Activated T-cell treated with anti-CD3 and anti-CD28 coated beads, Interleukin-2, amount 50 U/mL, for 48 hours (primary cell): ENCODE measurements at places on chromosomes 12 and 14.

- DNase-seq = no peak
Observed at GRCh38 chr12:67701121-67701520, 52.6 kb downstream of the DYRK2 start.

GRCh38 chr12:10171973-10172728, at the start of gene OLR1:
OLR1 (minus strand) TSS chr12:10172132; CDS start chr12:10172077, 55 bp downstream.
- DNase-seq = no peak

DNA sequence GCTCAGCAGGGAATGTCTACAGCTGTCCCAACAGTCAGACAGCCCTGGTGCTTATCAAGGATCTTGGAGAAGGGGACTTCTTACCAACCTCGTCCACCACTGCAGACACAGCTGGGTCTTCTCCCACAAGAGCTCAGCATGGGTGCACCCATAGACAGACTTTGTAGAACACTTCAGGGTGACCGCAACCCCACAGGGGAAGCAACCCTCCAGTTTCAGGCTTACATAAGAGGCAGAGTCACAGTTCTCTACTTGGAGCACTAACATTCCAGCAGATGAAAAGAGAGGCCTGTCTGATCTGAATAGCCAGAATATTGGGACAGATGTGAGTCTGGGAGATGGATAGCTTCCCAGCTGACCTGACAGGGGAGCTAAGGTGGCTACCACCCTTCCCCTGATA, 3.5 kb upstream of the CLEC1A start:
- no peak for DNase-seq

- no peak for DNase-seq
Observed at GRCh38 chr12:119182701-119183493, 4.2 kb downstream of the HSPB8 start.

GRCh38 chr14:22887990-22888378, 5.0 kb downstream of the REM2 start:
- peak; percentile 63 for DNase-seq

DNA sequence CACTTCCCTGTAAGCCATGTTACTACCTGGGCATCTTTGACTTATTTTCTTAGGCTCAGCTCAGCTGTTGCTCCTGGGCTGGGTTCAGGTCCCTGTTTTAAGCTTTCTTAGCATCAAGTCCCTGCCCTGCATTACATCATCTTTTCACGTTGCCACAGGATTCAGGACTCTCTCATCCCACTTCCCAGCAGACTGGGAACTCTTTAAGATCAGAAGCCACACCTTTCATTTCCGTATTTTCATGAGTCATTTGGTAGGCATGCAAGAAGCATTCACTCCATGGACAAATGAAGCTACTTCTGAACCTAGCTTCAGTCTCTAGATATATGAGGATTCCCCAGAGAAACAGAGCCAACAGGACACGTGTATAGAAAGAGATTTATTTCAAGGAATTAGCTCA, 726.8 kb downstream of the VRK1 start:
- no peak for DNase-seq

- DNase-seq = no peak
Observed at GRCh38 chr14:52348279-52348678, 34.2 kb downstream of the PTGER2 start.

DNA sequence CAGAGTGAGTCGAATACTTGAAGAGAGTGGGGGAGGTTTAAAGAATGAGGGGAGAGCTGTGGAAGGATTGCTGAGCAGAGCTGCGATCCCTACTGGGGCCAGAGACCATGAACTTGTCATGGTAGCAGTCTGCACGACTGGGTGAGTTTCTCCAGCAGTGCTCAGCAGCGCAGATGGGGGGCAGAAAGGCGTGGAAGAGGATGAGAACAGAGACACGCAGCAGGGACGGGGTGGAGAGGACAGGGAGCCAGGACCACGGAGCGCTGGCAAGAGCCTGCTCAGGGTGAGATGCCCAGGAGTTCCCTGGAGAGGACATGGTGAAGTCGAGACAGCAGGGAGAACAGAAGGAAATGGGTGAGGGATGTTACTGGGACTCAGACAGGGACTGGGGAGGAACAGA, 2.1 kb upstream of the AQP6 start:
- no peak for DNase-seq

- peak; percentile 76 for DNase-seq
Observed at GRCh38 chr14:22886500-22887259, 3.7 kb downstream of the REM2 start.

- DNase-seq = no peak
Observed at GRCh38 chr14:72543341-72543740, 350.6 kb downstream of the DPF3 start.

- DNase-seq = no peak
Observed at GRCh38 chr14:89626233-89626806, 209.3 kb upstream of the FOXN3 start.

DNA sequence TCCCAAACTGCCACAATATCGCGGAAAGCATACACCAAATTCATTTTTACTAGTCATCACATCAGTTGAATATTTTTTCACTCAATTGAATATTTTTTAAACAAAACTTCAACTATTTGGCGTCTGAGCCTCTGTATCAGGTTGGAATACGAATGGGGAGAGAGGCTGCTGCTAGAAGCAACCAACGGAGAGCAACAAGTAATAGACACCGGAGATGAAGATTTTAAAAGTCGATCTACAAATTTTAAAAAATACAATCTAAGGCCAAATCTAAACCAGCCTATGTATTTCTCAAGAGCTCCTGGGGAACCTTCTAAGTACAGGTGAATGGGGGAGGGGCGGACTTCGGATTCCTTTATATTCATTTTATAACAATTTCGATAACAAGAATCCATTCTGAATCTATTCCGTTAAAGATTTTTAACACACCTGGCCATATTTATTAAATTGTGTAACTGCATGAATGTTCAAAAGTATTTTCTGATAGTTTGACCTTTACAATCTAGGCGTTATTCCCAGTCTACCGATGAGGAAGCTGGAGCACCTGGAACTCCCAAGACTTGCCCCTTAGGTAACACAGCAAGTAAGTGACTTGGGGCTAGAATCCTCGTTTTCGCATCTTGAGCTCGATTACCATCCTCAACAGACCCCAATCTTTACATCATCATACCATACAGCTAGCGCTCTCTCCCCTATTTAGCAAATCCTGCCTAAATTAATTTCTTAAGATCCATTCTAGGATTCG, 1.2 kb downstream of the GNPNAT1 start:
- no peak for DNase-seq

DNA sequence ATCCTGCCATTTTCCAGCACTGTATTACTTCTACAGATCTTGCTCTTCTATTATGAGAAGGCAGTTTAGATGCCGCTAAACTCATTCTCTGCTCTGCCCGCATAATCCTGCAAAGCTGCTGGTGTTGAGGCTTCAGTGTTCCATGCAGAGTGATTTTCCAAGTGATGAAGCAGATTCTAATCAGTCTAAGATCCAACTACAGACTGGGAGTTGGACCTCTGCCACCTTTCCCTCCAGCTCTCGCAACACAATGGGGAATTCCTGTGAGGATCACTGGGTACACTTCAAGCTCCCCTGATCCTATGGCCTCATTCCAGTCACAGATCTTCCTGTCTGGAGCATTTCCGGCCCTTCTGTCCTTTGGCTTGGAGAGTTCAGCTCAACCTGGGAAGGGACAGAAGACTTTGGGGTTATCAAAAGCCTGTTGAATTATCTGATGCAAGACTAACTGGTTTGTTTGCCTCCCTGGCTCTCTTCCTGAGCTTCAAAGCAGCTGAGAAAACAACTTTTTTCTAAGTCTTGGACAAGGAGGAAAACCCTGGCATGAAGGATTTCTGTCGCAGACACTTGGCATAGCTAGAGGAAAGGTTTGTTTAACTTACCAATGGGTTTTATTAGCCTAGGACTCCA, 333.9 kb downstream of the ZFP36L1 start:
- DNase-seq = no peak

- DNase-seq = no peak
Observed at GRCh38 chr12:105977652-105978051, 161.1 kb downstream of the NUAK1 start.

- no peak for DNase-seq
Observed at GRCh38 chr14:100034468-100034867, 30.8 kb upstream of the EVL start.

DNA sequence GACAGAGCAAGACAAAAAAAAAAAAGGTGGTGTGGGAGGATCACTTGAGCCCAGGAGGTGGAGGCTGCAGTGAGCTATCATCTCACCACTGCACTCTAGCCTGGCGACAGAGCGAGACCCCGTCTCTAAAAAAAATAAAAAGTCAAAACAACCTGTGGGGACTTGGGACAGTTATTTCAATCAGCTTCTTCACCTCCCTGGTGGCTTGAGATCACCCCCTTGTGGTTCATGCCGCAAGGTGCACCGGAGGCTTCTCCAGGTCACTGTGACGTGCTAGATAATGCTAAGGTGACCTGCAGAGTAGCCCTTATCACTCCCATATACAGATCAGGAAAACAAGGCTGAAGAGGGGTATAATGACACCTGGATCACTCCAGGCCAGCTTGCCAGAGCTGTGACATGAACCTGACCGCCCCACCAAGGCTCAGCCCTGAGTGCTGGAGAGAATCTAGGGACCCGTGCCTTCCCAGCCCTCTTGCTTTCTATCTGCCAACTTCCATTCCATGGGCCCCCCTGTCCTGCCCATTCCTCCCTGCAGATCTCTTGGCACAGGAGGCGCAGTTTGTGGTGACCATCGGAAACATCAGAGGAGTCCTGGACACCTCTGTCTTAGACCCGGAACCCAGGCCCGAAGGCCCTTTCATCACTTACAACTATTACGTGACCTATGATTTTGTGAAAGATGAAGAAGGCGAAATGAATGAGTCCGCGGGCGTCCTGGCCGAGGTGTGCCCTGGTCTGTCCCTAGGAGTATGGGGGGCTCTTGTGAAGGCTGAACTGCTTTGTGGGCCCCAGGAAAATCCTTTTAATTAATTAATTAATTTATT, 8.1 kb downstream of the LRRC43 start:
- peak; percentile 86 for DNase-seq

DNA sequence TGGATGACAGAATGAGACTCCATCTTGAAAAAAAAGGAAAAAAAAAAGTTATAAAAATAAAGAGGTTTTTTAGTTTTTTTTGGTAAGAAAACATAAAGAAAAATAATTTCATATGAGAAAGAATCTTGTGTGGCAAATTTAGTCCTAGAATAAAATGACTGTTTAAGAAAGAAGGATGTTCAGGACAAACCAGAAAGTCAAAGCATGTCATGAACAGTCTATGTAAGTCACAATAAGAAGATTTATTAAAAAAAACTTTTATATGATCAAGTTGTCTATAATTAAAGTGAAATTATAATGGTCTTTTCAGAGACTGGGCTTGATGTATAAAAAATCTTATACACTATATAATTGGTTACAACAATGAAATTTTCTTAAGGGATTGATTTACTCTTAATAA, 68.1 kb upstream of the HECTD1 start:
- no peak for DNase-seq

DNA sequence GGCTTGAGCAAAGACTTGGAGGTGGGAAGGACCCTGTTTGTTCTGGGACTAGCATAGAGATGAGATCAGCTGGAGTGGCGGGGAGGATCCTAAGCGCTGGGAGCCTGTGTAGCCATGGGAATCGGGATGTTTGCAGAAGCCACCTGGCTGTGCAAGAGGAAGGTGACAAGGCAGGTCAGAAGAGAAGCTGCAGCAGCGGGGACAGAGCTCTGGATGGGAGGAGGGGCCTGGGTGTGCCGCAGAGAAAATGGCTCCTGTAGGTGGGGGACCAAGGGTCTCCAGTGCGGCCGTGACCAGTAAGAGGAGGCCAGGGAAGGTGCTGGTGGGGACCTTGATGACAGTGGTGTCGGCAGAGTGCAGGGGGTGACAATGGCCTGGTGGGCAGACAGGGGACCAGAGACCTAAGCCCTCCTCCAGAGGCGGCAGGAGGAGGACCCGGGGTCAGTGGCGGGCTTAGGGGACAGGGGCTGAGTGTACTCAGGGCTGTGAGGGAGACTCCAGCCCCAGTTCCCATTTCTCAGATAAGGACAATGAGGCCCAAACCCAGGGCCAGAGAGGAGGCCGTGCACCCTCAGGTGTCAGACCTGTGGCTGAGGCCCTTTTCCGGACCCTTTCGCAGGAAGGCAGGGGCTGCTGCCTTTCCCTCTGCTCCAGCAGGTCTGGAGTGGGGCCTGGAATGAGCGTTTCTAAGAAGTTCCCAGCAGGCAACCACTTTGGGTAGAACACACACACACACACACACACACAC, 206.6 kb upstream of the RTL1 start:
- DNase-seq = no peak

DNA sequence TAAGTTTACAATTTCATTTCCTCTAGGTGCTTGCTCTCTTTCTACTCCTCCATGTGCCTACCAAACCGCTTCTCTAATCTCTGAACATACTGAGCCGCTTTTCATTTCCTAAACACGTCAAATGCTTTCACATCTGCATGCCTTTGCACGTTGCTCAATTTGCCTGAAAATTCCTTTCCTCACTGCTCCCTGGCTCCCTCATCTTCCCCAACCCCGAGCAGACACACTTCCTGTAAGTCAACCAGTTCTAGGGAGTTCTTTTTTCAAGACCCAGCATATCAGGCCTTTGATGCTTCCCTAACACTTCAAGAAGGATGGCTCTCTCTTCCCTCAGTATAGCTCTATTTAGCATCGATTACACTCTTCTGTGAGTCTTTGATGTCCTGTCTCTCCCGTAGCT, 50.3 kb downstream of the LMO3 start:
- no peak for DNase-seq

DNA sequence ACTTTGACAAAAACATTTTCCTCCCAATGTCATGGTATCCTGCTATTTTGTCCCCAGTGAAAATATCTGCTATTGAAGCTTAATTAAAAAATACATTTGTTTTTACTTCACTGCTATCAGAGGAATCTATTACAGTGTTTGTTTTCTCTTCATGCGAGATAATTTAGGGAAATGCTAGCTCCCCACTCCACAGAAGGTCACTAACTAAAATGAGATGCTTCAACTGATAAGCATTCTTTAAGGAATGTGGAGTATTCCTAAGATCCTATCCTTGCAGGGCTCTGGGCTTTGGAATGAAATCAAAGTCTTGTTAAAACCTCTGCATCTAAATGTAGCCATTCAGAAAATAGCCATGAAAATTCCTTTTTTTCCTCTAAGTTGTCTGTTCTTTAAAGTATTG, 39.5 kb downstream of the PAX9 start:
- no peak for DNase-seq

DNA sequence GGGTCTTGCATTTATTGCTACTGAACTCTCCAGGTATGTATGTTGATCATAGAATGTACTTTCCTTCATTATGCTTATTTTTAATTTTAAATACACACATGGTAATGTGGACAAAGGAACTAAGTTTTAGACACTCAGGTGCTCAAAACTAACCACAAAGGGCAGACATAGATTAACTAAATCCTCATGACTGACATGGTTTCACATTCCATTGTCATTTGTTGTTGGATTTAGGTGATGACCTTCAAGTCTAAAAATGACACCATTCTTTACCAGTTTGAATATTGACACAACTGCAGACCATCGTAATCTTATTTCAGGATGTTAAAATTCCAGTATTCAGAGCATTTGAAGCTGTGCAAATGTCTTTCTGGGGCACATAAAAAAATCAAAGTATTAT, 128.4 kb downstream of the BBS10 start:
- DNase-seq = no peak

GRCh38 chr12:38527631-38528030, 211.1 kb downstream of the ALG10B start:
- no peak for DNase-seq
